ENCODE measurements at places on chromosomes 7 and 10.
A peak's percentile ranks its signal among the peaks of the same experiment; 100 is the strongest.

DNA sequence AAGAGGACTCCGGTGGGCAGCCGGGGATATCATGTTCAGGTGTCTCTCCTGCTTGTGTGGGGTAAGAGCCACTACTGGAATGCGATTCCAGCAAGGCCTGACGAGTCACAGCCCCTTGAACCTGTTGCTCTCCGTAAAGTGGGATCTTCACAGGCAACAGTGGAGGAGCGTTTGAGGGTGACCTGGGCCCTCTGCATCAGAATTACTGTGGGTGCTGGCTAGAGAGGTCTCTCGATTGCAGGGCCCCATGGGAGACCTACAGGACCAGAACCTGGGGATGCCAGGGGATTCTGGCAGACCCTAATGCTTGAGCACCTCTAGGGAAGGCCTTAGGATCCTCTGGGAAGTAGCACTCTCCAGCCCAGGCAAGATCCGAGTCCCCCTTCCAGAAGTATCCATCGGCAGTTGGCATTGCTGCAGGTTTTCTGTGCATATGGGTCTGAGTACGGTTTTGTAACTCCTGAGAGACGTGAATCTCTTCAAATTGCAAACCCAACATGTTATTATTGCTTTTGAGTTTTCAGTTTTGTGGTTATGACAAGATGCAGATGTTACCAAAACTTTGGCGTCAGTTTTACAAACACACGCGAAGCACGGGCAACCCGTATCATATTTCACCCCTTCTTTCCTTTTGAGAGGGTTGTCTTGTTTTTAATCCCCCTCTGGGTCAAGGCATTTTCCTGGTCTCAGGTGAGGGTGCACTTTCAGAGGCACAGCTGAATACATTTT lies 4.6 kb downstream of the MGMT start:
- no peak for DNase-seq

- no peak for DNase-seq
Measured at GRCh38 chr10:123943307-123943706, 51.7 kb upstream of the CPXM2 start.

DNA sequence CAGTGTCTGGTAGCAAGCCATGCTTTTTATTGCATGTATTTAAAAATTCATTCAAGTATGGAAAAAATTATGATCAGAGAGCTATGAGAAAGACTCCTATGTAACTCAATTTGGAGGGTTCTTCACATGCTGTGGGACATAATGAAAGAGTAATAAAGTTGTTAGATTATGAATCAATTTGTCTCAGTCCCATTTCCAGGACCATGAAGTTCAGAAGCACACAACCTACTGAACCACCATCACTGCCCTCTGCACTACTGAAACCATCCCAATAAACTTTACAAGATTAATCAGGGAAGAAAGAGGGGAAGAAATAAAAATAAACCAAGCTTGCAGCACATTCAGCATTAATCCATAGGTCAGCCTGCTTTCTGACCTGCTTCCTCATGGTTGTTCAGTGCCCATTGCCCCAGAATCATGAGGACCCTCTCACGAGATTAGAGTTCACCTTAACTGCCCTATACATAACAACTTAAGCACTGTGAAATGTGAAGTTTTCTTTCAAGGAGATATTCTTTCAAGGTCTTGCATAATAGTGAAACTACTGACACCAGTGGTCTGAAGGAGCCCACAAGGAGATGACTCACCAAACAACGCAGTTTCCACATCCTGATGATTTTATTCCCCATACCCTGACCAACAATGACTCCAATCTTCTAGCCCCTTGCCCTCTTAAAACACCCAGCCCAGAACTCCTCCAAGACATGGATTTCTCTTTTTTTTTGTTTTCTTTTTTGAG lies 171.5 kb upstream of the ADCY1 start:
- peak; percentile 47 for DNase-seq

GRCh38 chr7:155839461-155839860 lies 27.2 kb upstream of the SHH start:
- DNase-seq, result no peak

GRCh38 chr10:131577786-131578471 lies 266.4 kb upstream of the TCERG1L start:
- DNase-seq, result no peak

DNA sequence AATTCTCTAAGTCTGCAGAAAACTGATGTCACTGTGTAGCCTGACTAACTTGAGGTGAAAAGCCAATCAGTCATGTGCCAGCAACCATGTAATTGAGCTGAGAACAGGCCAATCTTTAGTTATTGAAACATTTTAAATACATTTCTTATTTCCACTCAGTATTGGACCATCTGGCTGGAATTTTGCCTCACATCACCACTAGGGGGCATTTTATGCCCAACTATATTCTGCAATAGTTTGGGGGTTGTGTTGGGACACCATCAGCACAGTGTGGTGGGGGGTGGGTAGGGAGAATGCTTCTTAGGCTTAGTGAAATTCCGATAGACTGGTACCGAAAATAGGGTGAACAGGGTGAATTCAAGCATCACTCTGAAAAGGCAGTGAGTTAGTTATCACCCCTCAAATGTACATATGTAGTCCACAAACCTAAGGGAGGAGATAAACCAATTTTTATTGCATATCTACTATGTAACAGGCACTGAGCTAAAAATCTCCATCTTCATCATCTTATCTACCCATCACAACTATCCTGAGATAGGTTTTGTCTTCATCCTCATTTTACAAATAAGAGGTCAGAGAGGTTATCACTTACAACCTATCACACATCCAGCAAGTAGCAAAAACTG lies 17.8 kb downstream of the NPSR1 start:
- DNase-seq, result peak; percentile 30

DNA sequence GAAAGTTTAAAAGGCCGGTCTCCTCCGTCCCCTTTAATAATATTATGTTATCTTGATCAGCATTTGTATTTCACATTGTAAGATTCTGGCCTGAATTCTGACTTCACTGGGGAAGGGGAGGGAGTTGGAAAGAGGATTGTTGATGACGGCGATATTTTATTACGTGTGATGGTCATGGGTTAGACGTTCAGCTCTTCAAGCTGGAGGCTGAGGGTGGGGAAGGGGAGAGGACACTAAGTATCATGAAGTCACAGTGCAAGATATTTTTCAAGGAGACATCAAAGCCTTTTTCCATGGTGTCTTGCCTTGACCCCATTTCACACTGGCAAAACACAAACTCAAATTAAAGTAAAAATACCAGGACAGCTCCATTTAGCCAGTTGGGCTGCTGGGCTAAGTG lies 126.7 kb downstream of the WDR11 start:
- DNase-seq, result no peak

- peak; percentile 33 for DNase-seq
Measured at GRCh38 chr7:87152897-87153641, 816 bp downstream of the DMTF1 start.

DNA sequence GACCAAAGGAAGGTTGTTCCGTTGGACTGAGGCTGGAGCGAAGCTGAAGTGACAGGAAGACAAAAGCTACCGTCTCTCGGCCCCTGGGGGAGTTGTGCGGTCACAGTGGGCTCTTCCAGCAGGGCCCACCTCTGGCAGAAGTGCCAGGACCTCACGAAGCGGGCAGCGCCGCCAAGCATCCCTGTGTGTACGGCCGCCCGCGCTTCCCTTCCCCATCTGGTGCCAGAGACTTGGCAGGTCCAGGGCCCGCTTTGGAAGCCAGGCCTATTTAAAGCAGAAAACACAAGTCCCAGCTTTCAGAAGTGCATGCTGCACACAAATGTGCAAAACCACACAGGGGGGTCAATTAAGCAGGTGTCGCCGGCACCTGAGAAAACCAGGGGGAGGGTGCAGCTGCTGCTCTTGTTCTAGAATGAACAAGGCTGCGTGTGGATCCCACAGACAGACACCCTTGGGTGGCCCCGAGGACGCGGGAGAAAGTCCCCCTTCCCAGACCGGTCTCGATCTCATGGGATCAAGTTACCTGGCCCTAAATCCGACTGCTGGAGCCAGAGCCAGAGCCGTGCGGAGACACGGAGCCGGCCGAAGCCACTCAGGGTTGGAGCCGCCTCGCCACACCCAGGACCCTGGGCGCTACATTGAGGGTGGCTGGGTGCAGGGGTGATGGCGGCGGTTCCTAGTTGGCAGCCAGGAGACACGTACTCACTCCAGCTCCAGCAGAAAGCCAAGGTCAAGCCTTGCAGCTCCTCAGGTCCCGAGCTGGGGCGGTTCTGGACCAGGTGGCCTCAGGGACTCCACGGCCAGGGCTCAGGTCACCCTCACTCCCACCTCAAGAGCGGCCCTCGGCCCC lies 51.8 kb upstream of the PPP2R2D start:
- DNase-seq, result no peak
